ENCODE measurements at places on chromosomes 11 and 22. TPM values are rescaled to one million over a fixed set of nuclear protein-coding genes. Genes with fewer than 3 reads are reported as not detected.

DNA sequence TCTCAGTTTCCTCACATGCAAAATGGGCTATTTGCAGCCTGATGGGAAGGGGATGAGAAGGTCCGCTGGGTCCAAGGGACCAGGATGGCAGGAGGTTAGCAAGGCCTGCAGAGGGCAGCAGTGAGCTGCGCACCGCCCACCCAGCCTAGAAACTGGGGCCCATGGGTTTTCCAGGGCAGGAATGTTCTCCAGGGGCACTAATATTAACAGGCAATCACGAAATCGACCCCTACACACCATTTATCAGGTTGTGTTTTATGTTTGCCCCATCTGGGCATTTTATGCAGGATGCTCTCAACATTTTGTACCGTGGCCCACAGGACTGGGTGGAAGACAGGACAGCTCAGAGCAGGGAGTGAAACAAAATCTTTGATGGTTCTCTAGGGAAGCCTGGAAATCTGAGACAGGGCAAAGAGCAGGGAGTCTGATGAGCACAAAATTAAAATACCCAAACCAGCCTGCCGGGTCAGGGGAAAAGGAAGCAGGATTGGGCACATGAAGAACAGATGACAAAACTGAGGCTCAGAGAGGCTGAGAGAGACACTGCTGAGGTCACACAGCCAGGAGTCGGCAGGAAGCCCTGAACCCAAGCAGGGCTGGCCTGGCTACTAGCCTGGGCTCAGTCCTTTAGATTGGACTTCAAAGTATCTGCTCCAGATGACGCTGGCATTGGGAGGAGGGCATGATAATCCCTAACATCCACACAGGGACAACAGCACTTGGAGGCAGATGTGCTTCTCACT, 1.6 kb upstream of the BCR start:
- peaks cover 35% of the 10 kb centered on the region for H3K4me1 ChIP-seq
- no peak overlapping the region for H3K4me3 ChIP-seq
- H3K27ac ChIP-seq: peak overlapping the region; percentile 61
- no peaks in the 10 kb centered on the region for H3K27me3 ChIP-seq

GRCh38 chr11:77602381-77603088, 12.8 kb downstream of the AQP11 start:
- peak overlapping the region; percentile 57 for H3K27ac ChIP-seq
- no peak for DNase-seq
- H3K4me1 ChIP-seq: peaks cover 13% of the 10 kb centered on the region
- H3K4me3 ChIP-seq: no peak overlapping the region

- H3K36me3 ChIP-seq: peaks cover 51% of the 10 kb centered on the region
- H3K27ac ChIP-seq: no peak overlapping the region
- H3K27me3 ChIP-seq: no peaks in the 10 kb centered on the region
- H3K4me1 ChIP-seq: peaks cover 10% of the 10 kb centered on the region
- peak; percentile 25 for DNase-seq
- H3K4me3 ChIP-seq: no peak overlapping the region
Observed at GRCh38 chr22:49788504-49788903, 39.2 kb downstream of the BRD1 start.

- H3K4me3 ChIP-seq: no peak overlapping the region
- no peak for DNase-seq
- H3K27ac ChIP-seq: no peak overlapping the region
- peaks cover 9% of the 10 kb centered on the region for H3K4me1 ChIP-seq
Observed at GRCh38 chr11:34149786-34150185, 44.4 kb downstream of the NAT10 start.

- no peaks in the 10 kb centered on the region for H3K36me3 ChIP-seq
- H3K4me3 ChIP-seq: peak overlapping the region; percentile 98
- DNase-seq: no peak
- peak overlapping the region; percentile 95 for H3K27ac ChIP-seq
- no peaks in the 10 kb centered on the region for H3K27me3 ChIP-seq
Observed at GRCh38 chr22:17627961-17628405, 566 bp downstream of the ATP6V1E1 start.

DNA sequence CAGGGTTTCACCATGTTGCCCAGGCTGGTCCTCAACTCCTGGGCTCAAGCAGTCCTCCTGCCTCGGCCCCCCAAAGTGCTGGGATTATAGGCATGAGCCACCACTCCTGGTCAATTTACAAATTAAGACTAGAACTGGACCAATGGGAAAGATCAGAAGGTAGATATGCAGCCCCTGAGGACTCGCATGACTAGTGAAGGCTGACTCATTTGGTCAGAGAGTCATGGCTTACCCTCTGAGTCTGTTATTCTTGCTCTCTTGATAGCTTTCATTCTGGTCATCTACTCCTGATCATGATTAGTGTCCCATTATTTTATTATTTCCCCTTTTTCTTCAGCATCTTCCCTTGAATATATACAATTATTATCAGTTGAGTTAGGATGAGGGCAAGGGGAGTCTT, 2.7 kb upstream of the LDHAL6A start:
- H3K27me3 ChIP-seq: no peaks in the 10 kb centered on the region
- H3K27ac ChIP-seq: no peak overlapping the region
- DNase-seq: no peak
- no peaks in the 10 kb centered on the region for H3K4me1 ChIP-seq
- no peak overlapping the region for H3K4me3 ChIP-seq

GRCh38 chr11:121439337-121439736, 12.8 kb upstream of the SORL1 start:
- H3K27ac ChIP-seq: no peak overlapping the region
- H3K4me3 ChIP-seq: no peak overlapping the region
- H3K27me3 ChIP-seq: no peaks in the 10 kb centered on the region
- no peak for DNase-seq
- H3K4me1 ChIP-seq: peaks cover 5% of the 10 kb centered on the region

GRCh38 chr22:20562607-20563465, 55.4 kb downstream of the MED15 start:
- peaks cover 17% of the 10 kb centered on the region for H3K4me1 ChIP-seq
- H3K4me3 ChIP-seq: no peak overlapping the region
- no peak overlapping the region for H3K27ac ChIP-seq
- H3K27me3 ChIP-seq: no peaks in the 10 kb centered on the region

GRCh38 chr22:28344918-28345703, 334.5 kb downstream of the TTC28 start:
- DNase-seq: peak; percentile 22
- H3K4me1 ChIP-seq: no peaks in the 10 kb centered on the region
- H3K4me3 ChIP-seq: no peak overlapping the region
- H3K27ac ChIP-seq: no peak overlapping the region
- H3K27me3 ChIP-seq: no peaks in the 10 kb centered on the region

GRCh38 chr11:14237444-14237961, 121.5 kb downstream of the RRAS2 start:
- DNase-seq: no peak
- H3K27ac ChIP-seq: no peak overlapping the region
- H3K4me3 ChIP-seq: no peak overlapping the region
- H3K27me3 ChIP-seq: no peaks in the 10 kb centered on the region

DNA sequence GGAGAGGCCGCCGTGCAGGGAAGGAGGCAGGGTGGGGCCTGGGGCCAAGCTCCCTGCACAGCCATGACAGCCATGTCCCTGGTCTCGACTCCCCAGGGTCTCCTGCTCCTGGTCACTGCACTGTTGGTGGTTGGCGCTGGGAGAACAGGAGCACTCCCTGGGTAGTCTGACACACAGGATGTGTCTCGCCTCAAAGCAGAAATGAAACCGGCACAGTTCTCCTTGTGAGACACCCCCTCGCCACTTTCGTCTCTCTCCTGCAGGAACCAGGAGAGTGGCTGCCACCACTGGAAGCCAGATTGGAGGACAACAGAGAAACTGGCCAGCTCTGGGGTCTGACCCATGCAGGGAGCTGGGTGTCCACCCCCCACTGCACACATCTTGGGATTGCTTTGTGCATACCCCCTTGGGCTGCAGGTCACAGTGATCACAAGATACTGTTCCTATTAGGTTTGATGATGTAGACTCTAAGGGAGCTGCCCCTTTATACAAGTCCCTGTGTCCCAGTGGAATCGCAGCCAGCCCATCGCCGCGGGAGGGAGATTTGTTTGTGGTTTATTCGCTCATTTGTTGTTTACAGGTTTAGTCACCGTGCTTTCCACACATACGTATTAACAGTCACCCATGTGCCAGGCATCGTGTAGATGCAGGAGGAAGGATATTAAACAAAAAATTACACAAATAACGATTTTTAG, 27.0 kb upstream of the YWHAH start:
- H3K27me3 ChIP-seq: no peaks in the 10 kb centered on the region
- H3K4me3 ChIP-seq: no peak overlapping the region
- H3K27ac ChIP-seq: no peak overlapping the region
- no peak for DNase-seq
- no peaks in the 10 kb centered on the region for H3K36me3 ChIP-seq

DNA sequence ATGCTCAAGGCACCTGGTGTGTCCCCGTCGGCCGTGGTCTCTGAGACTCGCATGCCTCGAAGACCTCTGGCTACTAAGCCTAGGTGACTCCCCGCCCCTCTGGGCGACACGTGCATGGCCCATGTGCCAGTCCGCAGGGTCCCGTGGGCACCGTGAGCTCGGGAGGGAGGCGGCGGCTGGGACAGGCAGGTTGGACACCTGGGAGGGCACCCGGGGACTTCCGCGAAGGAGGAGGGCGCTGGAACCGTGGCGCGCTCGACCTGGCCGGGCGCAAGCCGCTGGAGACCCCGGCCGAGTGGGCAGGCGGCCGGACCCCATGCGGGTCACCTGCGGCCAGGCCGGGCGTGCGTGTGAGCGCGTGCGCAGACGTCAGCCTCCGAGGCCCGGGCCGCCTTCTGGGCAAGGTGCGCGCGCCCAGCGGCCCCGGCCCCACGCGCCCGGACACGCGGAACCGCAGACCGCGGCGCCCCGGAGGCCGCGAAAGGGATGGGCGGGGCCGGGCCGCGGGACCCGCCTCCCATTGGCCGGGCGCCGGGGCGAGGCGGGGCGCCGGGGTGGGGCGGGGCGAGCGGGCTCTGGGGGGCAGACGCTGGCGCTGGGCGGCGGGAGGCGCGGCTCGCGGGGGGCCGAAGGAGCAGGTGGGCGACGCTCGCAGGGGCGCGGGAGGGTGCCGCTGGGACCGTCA, 579 bp upstream of the RASD2 start:
- H3K27me3 ChIP-seq: no peaks in the 10 kb centered on the region
- no peaks in the 10 kb centered on the region for H3K36me3 ChIP-seq
- H3K4me1 ChIP-seq: peaks cover 24% of the 10 kb centered on the region
- no peak overlapping the region for H3K27ac ChIP-seq
- H3K4me3 ChIP-seq: peak overlapping the region; percentile 55

GRCh38 chr11:95456714-95457491, 225.9 kb upstream of the SESN3 start:
- peaks cover 4% of the 10 kb centered on the region for H3K4me1 ChIP-seq
- no peak for DNase-seq
- H3K4me3 ChIP-seq: no peak overlapping the region
- H3K27ac ChIP-seq: no peak overlapping the region

DNA sequence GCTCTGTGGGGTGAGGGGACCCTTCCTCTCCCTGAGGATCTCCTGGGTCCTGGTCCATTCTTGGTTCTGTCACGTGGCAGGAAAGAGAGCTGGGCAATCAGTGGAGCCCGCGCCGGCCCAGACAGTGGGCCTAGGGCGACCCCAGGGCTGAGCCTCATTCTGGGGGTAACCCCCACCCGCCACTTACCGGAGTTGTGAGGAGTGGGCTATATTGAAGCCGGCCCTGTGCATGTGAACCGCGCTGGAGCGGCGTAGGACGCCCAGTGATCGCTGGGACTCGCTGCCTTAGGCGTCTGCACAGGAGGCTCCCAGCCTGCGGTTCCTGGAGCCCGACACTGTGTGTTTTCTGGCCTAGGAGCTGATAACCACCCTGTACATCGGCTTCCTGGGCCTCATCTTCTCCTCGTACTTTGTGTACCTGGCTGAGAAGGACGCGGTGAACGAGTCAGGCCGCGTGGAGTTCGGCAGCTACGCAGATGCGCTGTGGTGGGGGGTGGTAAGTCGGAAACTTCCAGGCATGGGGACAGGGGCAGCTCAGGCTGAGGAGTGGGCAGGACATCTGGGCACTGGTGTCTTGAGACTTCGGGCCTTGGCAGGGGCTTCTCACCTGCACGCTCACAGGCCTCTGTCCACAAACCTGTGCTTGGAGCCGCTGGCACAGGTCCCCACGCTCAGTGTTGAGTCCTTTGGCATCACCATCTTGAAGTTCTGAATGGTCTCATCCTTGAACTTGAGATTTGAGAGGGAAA, 127.1 kb downstream of the KCNQ1OT1 start:
- no peaks in the 10 kb centered on the region for H3K27me3 ChIP-seq
- H3K4me1 ChIP-seq: no peaks in the 10 kb centered on the region
- H3K4me3 ChIP-seq: no peak overlapping the region
- no peak overlapping the region for H3K27ac ChIP-seq
- H3K36me3 ChIP-seq: no peaks in the 10 kb centered on the region

DNA sequence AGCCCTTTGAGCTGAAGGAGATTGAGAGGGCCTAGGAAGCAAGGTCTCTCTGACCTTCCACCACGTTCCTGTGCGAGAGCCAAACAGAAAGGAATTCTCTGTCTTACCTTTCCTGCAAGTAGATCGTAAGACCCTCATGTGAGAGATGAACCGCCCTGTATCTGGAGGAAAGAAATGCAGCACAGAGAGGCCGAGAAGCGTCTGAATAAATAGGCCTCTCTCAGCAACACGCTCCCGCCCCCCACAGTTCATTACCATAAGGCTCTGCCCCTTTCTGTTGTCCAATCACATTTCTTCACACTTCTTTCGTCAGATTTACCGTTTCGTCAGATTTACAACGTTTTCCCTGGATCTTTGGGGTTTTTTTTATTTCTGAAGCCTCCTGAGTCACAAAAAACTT, 90.3 kb downstream of the BLID start:
- H3K27ac ChIP-seq: no peak overlapping the region
- no peak for DNase-seq
- H3K4me1 ChIP-seq: peaks cover 2% of the 10 kb centered on the region

- H3K27me3 ChIP-seq: no peaks in the 10 kb centered on the region
- peaks cover 28% of the 10 kb centered on the region for H3K4me1 ChIP-seq
- H3K36me3 ChIP-seq: no peaks in the 10 kb centered on the region
- no peak overlapping the region for H3K27ac ChIP-seq
- no peak overlapping the region for H3K4me3 ChIP-seq
- DNase-seq: no peak
Observed at GRCh38 chr11:120352405-120352804, 16.2 kb downstream of the ARHGEF12 start.

GRCh38 chr11:68890490-68891231, 13.0 kb downstream of the MRPL21 start:
- H3K27me3 ChIP-seq: no peaks in the 10 kb centered on the region
- H3K27ac ChIP-seq: peak overlapping the region; percentile 65
- H3K36me3 ChIP-seq: peaks cover 30% of the 10 kb centered on the region
- peak; percentile 86 for DNase-seq
- H3K4me1 ChIP-seq: peaks cover 15% of the 10 kb centered on the region

- no peaks in the 10 kb centered on the region for H3K27me3 ChIP-seq
- no peak for DNase-seq
- H3K4me3 ChIP-seq: no peak overlapping the region
- no peaks in the 10 kb centered on the region for H3K4me1 ChIP-seq
Observed at GRCh38 chr11:111107501-111107900, 138.0 kb upstream of the POU2AF2 start.

GVQW3 gene
- 3.3 TPM for total RNA-seq

RAG1 gene
- total RNA-seq: 3.8 TPM

KDM4D gene
- 1.2 TPM for total RNA-seq

DTX4 gene
- total RNA-seq: 20.2 TPM

ARHGEF17 gene
- 65.6 TPM for total RNA-seq

OR8D2 gene
- total RNA-seq: not detected
